MV-4-11 (cell line): ENCODE measurements at places on chromosomes 13 and 19.

DNA sequence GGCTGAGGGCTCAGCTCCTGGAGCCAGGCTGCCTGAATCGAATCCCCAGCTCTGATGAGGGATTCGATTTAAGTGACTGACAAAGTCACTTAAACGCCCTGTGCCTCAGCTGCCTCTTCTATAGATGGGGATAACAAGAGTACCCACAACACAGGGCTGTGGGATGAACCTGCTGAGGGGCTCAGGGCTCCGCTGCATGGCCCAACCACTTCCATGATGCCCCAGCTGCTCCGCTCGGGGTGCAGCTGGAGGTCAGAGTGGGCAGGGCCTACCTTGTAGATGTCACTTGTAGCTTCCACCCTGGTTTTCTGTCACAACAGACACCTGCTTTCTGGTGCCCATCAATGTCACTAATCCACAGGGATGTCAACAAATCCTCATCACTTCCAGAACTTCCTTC is 39.2 kb downstream of the STK24 start:
- DNase-seq, result no peak

GRCh38 chr13:68490594-68490993 is 1260.5 kb upstream of the PCDH9 start:
- no peak for DNase-seq

DNA sequence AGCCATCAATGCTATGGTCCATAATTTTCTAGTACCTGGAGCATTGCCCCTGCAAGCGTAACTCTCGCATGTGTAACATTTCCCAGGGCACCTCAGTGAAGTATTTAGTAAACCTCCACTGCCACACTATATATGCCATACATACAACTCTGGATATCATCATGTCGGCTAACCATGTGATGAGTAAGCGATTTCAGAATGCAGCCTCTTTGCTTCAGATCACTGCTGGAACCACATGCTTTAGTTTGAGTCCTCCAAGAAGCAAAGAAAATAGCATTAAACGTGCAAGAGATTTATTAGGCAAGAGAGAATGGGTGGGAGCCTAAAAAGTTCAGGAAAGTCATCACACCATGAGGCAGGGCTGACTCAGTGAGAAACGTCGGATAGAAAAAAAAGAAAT is 635.6 kb upstream of the SLITRK5 start:
- no peak for DNase-seq

GRCh38 chr13:111215081-111216047 is 100.3 kb downstream of the ARHGEF7 start:
- DNase-seq, result no peak

- no peak for DNase-seq
Measured at GRCh38 chr13:85420136-85420535, 379.1 kb downstream of the SLITRK6 start.

GRCh38 chr13:36131222-36131930 is at the start of gene DCLK1:
Gene DCLK1, minus strand, starts transcription at chr13:36131382.
- DNase-seq, result no peak

GRCh38 chr13:24663586-24663985 is 16.6 kb upstream of the ATP12A start:
- DNase-seq, result no peak

DNA sequence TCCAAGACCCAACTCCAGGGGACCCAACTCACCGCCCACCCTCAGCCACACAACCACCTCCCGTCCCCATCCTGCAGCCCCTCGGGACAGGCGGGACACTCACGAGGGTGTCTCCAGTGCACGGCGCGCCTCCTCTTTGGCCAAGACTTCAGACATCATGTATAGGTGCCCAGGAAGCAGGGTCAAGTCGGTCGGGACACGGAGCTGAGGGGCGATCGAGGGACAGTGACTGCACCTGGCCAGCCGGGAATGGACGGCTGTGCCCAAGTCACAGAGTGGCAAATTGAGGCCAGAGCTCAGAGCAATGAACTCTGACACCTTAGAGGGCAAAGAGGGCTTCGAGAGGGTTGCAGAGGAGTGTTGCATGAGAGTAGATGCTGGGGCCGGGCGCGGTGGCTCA is 8.8 kb downstream of the STAP2 start:
- no peak for DNase-seq

DNA sequence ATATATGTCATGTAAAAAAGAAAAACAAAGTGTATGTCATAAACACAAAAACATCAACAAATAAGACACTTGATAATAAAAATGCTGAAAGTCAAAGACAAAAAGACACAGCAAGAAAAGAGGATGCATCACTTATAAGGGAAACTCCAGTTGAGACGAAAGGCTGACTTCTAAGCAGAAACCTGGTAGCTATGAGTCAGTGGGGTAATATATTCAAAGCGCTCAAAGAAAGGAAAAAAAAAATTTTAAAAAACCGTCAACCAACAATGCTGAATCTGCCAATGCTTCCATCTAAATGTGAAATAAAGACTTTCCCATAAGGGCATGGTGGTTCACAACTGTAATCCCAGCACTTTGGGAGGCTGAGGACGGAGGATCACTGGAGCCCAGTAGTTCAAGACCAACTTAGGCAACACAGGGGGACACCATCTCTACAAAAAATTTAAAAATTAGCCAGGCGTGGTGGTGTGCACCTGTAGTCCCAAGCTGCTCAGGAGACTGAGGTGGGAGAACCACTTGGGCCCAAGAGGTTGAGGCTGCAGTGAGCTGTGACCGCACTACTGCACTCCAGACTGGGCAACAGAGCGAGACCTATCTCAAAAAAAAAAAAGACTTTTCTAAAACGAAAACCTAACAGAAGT is 24.0 kb downstream of the USP12 start:
- DNase-seq, result peak; percentile 21

DNA sequence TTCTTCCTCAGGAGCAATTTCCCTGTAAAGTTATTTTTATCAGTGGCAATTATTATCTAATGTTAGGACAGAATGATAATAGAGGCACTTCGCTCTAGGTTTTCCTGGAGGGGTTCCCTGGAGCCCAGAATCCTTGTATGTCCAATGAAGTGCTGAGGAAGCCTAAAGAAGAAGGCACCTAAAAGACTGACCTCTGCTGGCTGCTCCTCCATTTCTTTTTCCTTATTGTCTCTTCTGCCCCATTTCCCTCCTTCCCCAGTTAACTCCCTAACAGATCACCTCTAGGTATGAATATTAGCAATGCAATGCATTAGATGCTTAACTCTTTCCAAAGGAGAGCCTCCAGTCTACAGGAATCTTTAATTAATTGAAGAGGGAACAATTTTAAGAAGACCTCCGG is 985.4 kb downstream of the DIAPH3 start:
- DNase-seq, result no peak

GRCh38 chr19:11534948-11535347 is 3.7 kb upstream of the CNN1 start:
- DNase-seq, result no peak

DNA sequence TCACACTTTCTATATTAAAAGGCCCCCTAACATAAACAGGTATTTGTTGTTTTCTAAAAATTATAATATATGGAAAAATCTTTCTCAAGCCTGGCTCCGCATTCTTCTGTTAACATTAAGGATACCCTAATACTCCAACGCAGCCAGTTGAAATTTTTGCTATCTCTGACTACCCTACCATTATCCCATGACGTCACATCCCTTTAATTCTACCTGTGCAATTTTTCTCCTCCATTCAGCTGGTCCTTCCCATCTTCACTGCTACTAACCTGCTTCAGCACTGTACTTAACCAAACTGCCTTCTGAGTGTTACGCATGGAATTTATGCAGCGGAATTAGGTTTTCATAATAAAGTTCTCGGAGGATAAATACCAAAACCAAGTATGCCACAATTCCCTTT is 1.0 kb downstream of the MRPS31 start:
- DNase-seq, result no peak

GRCh38 chr13:102593466-102593865 is 3.3 kb upstream of the TPP2 start:
- DNase-seq, result peak; percentile 53

DNA sequence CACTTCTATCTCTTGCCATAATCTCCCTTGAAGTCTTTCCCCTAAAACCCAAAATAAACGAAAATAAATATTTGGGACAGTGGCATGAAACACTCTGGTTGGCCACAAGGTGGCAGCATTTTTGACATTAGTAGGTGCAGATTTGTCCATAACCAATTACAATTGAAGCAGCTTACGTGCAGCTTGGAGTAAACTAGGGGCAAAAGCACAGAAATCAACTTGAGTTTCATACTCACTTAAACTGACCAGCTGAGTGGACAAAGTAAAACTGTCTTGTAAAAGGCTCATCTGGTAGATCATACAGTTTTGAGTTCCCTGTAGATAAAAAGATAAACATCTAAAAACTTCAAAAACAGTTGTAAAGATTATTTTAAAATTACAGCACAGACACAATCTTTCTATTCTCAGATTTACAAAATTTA is 18.8 kb downstream of the PDCD5 start:
- peak; percentile 57 for DNase-seq

DNA sequence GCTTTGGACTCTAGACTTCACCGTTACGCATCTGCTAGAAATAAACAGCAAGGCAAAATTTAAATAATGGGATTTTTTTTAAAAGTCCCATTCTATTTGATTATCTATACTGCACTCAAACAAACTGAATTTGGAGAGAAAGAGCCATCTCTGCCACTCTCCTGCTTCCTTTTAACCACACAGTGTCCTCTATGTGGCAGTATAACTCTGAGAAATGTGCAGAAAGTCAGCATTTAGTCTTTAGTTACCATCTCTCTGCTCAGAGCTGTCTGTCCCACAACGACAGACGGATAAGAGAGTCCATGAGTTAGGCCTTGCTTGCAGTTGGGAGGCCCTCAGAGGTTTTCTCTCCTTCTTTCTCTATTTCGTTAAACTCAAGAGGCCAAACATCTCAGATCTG is 21.2 kb downstream of the CCNA1 start:
- peak; percentile 56 for DNase-seq

GRCh38 chr13:24650161-24650560 is 30.0 kb upstream of the ATP12A start:
- no peak for DNase-seq

DNA sequence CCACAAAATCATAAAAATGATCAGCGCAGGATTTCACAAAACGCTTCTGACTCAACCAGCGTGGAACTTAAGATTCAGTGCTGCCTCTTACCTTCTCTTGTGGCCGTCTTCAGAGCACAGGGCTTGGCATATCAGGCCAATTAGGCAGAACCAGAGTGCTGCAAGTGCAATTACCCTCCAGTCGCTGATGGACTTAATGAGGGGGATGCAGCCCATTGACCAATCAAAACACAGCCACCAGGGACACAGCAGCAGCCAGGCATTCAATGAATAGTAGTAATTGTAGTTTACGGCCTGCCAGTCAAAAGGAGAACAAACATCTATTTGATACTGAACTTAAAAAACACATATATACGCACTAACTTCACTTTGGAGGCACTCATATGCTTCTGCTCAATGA is 38.2 kb downstream of the TMTC4 start:
- DNase-seq, result no peak

GRCh38 chr13:44403461-44404056 is 29.9 kb downstream of the SERP2 start:
- no peak for DNase-seq

- DNase-seq, result no peak
Measured at GRCh38 chr13:83845106-83845505, 37.2 kb downstream of the SLITRK1 start.

DNA sequence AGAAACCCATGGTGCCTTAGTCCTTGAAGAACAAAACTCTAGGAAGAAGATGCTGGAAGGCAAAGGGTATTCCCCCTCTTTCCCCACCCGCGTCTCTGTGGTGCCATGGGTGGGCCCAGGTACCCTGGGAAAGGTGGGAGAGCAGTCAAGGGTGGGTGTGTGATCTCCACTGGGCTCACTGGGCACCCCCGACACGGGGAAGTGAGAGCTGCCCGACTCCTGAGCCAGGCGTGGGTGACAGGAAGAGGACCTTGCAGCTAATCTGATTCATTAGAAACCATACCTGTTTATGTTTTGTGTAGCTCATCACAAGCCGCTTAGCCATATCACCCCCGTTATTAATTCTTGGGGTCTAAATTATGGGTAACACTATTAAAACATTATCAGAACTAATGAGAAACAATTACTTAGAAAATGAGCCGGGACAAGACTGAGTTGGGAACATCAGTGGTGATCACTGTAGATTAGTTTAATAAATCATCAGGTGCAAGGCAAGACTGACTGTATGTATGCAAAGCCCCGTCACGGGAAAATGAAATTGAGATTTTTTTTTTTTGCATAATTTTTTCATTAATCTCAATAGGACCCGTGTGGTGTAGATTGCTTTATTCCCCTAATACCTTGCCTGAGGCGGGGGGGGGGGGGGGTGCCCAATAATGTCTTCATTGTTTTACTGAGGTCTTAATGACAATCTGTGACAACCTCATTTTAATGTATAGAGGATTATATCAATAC is 77.3 kb downstream of the ZIC5 start:
- DNase-seq, result no peak

DNA sequence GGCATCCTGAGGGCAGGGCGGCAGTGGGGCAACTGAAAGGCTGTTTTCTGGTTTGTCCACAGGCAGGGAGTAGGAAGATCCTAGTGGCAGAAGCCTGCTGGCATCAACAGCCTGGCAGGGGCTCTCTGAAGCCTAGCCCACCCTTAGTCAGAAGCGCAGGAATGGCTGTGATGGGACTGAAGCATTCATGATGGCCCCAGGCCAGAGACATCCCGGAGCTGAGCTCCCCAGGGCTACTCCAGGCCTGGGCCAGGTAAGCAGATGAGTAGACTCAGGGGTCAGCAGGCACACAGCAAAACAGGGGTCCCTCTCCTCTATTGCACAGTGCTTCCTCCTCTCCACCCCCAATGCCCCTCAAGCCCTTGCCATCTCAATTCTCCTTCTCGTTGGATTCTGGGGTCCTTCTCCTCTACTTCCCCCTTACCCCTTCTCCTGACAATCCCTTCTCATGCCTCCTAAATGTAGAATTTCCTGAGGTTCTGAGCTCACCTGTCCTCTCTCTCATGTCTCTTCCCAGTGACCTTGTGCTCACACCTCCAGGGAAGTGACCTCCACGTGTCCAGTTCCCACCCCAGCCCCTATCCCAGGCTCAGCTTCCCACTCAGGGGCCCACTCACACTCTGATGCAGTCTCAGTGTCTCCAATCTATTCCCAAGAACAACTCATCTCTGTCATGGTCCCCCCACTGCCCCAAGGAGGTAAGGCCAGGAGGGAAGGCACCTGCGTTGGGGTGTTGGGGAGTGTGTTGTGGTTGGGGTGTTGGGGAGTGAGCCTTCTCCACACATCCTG is 158.7 kb upstream of the ZNF507 start:
- DNase-seq, result no peak
